GM06990 (cell line): ENCODE measurements at places on chromosomes 5 and 9.

GRCh38 chr5:156328161-156328560 lies 1.2 kb downstream of the SGCD start:
- no peak for DNase-seq

- no peak for DNase-seq
Observed at GRCh38 chr5:122707796-122708195, 67.1 kb upstream of the SNX2 start.

DNA sequence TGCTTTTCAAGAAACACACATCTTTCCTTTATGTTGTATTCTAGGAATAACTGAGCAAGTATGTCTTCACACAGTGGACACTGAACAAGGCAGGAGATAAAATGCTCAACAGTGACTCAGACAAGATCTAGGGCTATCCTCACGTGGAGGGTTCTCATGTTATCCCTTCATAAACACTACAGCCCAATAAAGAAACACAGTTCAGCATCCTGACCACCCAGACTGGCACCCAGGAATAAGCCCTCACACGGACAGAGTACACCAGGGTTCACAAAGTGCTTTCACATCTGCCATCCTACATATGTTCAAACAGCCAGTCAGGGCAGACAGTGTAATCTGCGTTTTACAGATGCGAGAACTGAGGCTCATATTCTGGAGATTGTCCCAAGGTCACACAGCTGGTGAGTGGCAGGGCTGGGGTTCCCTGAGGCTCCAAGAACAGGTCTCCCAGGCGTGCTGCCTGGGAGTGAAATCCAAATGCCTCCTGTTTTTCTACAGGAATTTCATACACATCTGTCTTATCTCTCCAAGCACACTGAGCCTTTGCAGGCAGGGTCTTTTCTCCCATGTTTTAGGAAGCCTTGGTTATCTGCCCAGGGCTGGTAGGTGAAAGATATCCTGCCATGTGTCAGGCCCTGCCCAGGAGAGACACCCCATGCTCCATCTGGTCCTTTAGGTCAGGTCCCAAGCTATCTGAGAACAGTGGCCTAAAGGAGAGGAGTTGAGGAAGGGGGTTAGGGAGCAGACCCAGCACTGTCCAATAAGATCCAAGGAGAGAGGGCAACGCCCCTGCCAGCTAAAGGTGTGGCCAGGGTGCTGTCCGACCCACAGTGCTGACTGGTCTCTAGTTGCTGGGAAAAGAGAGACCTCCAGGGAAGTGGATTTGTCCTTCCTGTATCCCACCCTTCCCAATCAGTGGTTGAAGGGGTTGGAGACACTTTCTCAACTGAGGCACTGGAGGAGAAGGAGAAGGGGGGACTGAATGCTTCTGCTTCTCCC lies 47.9 kb upstream of the XPA start:
- DNase-seq = no peak

- DNase-seq = no peak
Observed at GRCh38 chr5:53364061-53364460, 116.4 kb upstream of the FST start.

DNA sequence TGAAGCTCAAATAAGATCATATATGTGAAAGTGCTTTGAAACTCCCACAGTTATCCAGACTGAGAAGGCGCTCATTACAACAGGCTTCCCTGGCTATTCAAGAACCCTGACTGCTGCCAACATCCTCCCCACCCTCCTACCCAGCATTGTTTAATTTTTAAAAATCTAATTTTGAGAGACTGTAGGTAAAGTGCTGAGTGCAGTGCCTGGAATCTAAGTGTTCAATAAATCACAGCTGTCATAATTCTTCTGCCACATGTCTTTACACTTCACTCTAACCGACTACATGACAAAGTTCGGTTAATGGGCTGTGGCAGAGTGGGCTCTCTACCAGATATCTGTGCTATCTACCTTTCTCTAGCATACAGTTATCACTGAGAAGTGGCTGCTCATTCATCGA lies 255.6 kb upstream of the C9orf72 start:
- no peak for DNase-seq

DNA sequence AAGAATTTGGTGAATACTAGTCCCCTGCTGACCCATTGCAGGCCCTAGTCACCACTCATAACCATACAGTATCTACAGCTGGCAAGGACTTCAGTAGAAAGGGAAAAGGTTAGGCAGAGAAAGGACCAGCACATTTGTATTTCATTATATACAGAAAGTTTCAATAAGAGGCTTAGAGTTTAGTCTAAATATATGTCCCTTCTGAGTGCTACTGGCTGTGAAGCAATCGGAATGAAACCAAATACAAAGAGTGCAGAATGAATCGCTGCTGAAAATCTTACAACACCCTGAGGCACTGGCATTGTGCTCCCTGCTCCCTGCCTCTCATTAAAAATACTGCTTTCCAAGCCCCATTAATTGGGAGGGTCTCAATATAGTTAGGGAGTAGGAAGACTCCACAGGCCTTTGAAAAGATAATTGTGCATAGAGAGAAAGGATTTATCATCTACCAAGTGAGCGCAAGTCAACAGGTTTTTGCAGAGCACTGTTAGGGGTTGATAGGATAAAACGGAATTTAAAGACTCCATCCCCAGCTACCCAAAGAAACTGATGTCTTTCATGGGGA lies 110.8 kb downstream of the SLC1A3 start:
- DNase-seq = no peak

DNA sequence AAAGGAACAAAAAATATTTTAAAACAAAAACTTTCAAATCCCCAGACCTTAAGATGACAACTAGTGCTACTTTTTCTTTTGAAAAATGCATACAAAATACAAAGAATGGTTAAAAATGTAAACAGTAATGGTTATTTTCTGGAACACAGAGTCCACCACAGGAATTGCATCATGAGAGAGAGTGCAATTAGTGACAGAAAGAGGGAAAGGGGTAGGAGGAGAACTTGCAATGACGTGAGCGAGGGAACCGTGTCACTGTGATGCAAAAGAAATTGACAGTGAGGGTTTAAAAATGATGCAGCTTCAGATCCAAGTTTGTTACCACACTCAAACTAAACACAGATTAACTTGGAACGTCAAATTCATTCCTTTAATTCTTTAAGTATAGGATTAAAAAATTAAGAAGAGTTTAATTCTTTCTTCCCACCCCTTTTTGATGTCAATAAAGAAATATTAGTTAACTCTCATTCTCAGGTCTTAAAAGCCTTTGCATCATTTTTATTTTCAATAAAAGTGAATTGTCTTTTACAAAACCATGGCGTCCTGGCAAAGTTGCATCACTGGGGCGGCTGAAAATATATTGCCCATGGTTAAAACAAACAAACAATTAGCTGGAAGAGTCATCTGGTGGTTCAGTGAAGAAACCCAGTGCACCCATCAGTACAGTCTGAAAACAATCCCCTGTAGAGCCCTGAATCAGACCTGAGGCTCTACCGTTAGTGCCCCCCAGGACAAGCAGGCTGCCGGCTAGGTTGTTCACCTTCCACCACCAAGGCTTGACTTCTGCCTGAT lies 39.5 kb downstream of the MACROH2A1 start:
- DNase-seq = no peak
